ENCODE measurements at places on chromosomes 5 and 9.

GRCh38 chr9:133127340-133127981 is 6.4 kb upstream of the RALGDS start:
- DNase-seq: peak; percentile 89

DNA sequence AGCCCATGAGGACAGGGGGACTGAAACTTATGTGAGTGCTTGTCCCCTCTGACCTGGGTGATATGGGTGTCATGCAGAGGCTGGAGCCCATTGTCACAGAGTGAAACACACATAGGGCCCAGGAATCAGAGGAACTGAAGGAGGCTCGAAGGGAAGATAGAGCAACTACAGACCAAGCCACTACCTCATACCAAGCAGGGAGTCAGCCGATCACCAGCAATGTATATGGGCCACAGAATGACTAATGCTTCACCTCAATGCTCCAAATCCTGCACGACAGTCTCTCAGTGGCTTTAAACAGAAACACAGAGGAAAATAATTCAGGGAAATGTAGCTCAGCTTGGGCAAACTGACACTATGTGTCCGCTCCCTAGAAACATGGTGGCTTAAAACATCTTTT is 8.9 kb upstream of the FBXW11 start:
- DNase-seq: no peak

DNA sequence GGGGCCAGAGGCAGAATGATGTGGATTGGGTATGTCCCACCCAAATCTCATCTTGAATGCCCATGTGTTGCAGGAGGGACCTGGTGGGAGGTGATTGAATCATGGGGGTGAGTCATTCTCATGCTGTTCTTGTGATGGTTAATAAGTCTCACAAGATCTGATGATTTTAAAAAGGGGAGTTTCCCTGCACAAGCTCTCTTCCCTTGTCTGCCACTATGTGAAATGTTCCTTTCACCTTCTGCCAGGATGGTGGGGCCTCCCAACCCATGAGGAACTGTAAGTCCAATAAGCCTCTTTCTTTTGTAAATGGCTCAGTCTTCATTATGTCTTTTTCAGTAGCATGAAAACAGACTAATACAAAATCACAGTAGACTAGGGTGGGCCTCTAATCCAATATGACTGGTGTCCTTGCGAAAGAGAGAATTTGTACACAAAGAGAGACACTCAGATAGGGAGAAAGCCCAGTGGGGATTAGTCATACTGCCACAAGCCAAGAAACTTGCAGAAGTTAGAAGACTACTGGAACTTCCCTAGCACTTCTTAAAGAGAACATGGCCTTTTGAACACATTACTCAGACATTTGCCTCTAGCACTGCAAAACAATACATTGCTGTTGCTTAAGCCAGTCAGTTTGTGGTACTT is 68.4 kb downstream of the ANXA1 start:
- no peak for DNase-seq

DNA sequence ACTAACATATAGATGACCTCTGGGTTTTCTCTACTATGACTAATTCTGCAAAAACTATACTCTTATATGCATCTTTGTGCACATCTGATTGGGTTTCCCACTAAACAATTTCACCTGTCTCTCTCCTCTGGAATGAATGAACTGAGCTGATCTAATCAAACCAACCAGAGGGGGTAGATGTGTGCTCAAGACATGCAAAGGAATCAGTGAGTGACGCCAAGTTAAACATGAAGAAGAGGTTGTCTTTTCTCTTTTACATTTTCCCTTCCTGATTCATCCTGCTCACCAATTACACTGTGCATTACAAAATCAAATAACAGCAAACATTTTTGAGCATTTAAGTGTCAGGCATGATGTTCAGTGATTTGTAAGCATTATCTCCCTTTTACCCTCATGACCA is 29.6 kb upstream of the GRXCR2 start:
- no peak for DNase-seq

DNA sequence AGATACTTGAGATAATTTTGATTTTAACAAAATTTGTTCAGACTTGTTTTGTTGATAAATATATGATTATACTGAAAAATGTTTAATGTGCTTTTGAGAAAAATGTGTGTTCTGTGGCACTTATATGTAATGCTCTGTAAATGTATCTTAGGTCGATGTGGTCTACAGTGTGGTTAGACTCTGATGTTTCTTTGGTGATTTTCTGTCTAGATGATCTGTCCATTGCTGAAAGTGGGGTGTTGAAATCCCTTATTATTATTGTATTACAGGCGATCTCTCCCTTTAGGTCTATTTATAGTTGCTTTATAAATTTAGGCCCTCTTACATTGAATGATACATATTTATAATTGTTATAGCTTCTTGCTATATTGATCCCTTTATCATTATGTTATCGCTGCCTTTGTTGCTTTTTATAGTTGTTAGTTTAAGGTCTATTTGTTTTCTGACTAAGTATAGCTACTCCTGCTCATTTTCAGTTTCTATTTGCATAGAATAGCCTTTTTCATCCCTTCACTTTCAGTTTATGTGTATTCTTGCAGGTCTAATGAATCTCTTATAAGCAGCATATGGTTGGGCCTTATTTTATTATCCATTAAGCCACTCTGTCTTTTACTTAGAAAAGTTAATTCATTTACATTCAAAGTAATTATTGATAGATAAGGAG is 124.3 kb downstream of the MRPS30 start:
- DNase-seq: no peak

DNA sequence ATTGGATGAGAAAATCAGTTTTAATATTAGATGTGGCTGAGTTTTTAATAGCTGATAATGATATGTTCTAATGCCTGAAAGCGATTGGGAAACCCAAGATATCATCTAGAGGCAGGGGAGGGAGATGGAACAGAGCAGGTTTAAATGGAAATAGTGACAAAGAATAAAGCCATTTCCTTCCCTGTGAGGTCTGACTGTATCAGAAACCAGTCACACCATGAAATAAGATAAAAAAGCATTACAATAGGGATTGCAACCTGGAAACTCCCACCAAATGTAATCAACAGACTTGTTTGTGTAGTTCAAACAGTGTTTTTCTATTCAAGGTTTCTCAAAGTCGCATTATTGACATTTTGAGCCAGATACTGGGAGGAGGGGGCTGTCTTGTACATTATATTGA is 110.1 kb upstream of the SMIM23 start:
- no peak for DNase-seq

- no peak for DNase-seq
Observed at GRCh38 chr9:84839541-84839940, 170.0 kb downstream of the NTRK2 start.

All from thyroid gland (tissue), 4 donors.